MCF 10A (cell line): ENCODE measurements at places on chromosomes 4 and X. TPM values are rescaled to one million over a fixed set of nuclear protein-coding genes. Genes with fewer than 3 reads are reported as not detected.
A peak's percentile ranks its signal among the peaks of the same experiment; 100 is the strongest.

DNA sequence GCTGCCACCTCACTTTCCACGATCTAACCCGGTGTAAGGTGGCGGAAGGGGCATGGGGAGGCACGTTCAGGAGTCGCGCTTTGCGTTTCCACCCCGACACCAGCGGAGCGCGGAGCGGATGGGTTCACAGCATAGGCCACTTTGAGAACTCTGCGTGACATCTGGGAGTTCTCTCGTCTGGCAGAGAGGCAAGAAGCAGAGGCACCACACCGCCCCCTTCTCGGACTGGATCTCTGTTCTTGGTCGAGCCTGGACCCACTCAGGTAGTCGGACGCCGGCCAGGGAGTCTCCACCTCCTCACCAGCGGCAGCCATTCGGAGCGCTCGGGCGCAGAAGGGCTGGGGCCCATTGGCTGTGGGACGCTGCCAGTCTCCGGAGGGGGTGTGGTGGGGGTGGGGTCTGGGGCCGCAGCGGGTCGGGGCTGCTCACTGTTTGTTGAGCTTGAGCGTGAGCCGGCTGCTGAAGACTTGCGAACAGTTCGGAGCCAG lies at the start of gene DACH2:
Gene DACH2, plus strand, starts transcription at position 428 of the 488 bp plus-strand sequence.
- DNase-seq = no peak

Gene CTBP1
- 133 and 152 TPM in 2 replicates for total RNA-seq

Gene DGKK
- not detected in 2 replicates for total RNA-seq

Gene IL2
- total RNA-seq = not detected in 2 replicates

- peak; percentile 76 for DNase-seq
Observed at GRCh38 chr4:53476232-53477037, 99.0 kb downstream of the FIP1L1 start.

DNA sequence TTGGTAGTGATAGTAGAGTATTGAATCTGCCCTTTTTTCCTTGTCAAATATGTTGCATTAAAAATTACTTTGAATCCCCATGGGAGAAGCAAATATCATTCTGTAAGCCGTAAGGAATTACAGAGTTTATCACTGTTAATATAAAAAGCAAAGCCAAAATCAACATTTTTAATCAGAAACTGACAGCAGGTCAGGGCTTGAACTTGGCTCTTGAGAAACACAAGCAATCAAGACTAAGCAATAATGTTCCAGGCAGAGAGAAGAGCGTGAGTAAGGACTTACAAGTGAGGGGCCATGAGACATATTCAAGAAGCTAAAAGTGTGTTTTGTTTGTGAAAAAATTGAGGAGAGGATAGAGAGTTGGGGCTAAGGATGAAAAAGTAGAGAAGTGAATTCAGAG lies 68.2 kb downstream of the ARHGAP6 start:
- no peak for DNase-seq

Gene MTMR8
- total RNA-seq = not detected in 2 replicates

DNA sequence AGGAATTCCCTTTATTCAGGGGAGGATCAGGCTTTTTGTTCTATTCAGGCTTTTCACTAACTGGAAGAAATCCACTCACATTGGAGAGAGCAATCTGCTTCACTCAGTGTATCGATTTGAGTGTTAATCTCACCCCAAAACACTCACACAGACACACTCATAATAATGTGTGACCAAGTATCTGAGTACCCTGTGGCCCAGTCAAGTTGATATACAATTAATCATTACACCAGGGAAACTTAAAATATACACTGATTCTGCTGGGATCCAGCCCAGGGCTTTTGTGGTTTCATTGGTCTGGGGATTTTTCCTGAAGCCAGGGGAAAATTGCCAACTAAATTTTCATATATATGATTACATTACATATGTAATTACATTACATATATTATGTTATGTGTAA lies 44.0 kb upstream of the GATB start:
- DNase-seq = no peak
